ENCODE measurements at places on chromosomes 13 and 19. TPM values are rescaled to one million over a fixed set of nuclear protein-coding genes. Genes with fewer than 3 reads are reported as not detected.

- no peak for DNase-seq
Observed at GRCh38 chr19:5094768-5095567, 126.1 kb downstream of the KDM4B start.

GRCh38 chr13:88246239-88246638 is 575.1 kb downstream of the SLITRK5 start:
- DNase-seq: no peak

DNA sequence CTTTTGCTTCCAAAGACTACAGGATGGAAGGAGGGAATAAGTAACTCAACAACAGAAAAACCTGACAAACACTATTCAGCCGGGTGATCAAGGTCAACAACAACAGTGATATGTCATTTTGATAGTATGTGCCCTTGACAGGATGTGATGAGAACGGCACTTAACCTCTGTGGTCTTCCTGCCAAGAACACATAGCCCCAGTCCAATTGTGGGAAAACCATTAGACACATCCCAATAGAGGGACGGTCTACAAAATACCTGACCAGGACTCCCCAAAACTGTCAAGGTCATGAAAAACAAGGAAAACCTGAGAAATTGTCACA is 43.1 kb upstream of the AMER2 start:
- no peak for DNase-seq

PRSS57 gene
- total RNA-seq: not detected

- DNase-seq: no peak
Observed at GRCh38 chr13:57813651-57814050, 182.1 kb downstream of the PCDH17 start.

GRCh38 chr13:43482026-43482425 is 304.7 kb downstream of the ENOX1 start:
- no peak for DNase-seq

Data from frontal cortex (tissue), 4 donors.